ENCODE measurements at places on chromosomes 16 and 17. TPM values are rescaled to one million over a fixed set of nuclear protein-coding genes. Genes with fewer than 3 reads are reported as not detected.

TEKT1 gene
- 0.27 TPM for total RNA-seq

EFCAB13 gene
- total RNA-seq: 9.5 TPM

DNA sequence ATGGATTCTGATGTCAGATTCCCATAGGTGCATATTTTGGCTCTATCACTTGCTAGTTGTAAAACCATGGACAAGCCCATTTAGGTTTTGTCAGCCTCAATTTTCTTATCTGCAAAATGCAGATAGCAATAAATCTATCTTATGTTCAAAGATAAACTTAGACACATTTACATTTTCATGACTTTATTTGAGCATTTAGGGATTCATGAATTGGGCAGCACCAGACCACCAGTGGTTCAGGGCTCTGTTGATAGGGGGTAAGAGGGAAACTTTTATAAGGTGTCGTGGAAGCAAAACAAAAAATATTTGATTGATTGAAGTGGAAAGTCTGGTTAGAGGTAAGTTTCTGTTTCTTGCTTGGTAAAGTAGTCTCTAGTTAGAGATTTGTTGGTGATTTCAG lies 17.3 kb downstream of the ARHGAP44 start:
- ATAC-seq: no peak

GRCh38 chr17:7704601-7705268 lies at the start of gene EFNB3:
Gene EFNB3, plus strand, starts transcription at chr17:7705202. Its CDS starts 397 bp downstream, at chr17:7705599.
- no peak for ATAC-seq

DNA sequence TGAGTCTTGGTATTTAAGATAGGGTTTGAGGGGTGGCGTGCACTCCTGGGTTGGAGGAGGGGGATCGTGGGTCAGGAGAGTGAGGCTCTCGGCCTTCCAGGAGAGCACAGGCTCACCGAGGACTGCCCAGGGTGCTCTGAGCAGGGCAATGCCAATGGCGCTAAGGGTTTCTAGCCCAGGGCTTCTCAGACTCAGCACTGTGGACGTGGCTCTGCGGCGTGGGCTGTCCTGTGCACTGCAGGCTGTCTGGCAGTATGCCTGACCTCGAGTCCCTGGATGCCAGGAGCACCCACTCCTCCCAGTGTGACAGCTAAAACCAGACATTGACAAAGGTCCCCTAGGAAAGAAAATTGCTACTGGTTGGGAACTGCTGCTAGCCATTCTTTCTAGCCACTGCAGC lies 37.2 kb upstream of the ENDOV start:
- ATAC-seq: no peak

GRCh38 chr17:4899341-4900230 lies at the start of gene C17orf107:
Gene C17orf107, plus strand, starts transcription at chr17:4899536. Its CDS starts 227 bp downstream, at chr17:4899763.
- ATAC-seq: peak; percentile 79

GRCh38 chr16:30491744-30492308 lies 19.3 kb downstream of the ITGAL start:
- no peak for ATAC-seq

GRCh38 chr17:45918241-45918745 lies 23.9 kb downstream of the MAPT start:
- no peak for ATAC-seq

- no peak for ATAC-seq
Observed at GRCh38 chr17:18009609-18010420, 29.2 kb downstream of the ATPAF2 start.

DNA sequence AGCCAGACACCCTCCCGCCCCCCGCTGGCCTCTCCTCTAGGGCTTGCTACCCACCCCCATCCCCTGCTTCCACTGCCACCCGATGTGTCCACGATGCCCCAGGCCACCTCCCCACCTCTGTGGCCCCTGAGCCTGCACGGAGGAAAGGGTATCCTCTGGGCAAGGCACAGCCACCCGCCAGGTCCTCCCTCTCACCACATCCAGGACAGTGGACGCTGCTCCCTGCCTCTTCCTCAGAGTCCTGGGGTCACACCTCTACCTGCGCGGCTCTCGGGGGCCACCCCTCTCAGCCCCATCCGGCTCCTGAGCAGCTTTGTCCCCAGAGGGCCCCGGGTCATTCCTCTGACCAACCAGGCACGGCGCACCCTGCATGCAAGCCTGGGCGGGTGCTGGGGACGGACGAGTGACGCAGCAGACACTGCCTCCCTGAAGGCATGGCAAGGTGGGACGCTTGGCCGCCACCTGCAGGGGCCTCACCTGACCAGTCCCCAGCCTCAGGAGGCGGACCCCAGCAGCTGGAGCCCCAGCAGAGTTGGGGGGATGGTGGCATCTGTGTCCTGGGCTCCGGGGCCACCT lies 24.8 kb downstream of the FLYWCH1 start:
- ATAC-seq: no peak

DNA sequence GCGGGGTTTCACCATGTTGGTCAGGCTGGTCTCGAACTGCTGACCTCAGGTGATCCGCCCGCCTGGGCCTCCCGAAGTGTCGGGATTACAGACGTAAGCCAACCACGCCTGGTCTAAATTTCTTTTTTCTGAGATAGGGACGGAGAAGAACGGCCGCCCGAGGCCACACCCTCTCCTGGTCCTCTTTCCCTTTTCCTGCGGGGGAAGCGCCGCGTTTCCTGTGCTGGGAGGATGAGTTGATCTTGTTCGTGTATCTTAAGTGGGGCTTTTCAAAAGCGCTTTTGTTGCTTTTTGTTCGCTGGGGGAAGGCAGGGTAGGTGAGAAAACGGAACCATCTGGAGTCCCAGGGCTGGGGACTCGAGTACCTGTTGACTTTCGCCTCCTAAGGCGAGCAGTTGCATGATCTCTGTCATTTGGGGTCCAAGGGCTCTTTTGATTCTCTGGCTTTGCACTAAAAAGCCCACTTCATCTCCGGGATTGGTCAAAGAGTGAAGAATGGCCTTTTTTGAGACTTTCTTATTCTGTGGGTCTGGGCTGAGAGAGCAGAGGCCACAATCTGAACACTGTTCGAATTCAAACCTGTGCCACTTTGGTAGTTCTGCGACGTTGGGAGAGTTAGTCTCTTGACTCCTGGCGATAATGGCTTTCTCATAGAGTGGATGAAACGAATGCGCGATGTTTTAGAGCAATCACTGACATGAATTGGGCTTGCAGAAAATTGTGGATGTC lies 1.3 kb downstream of the FUS start:
- no peak for ATAC-seq

GRCh38 chr17:10292057-10292937 lies 80.5 kb downstream of the MYH13 start:
- peak; percentile 77 for ATAC-seq

GRCh38 chr16:22692916-22693637 lies 120.9 kb upstream of the HS3ST2 start:
- ATAC-seq: no peak

- peak; percentile 20 for ATAC-seq
Observed at GRCh38 chr17:29292992-29293889, 707 bp downstream of the NUFIP2 start.

All from gastroesophageal sphincter (tissue), 4 donors.